ENCODE measurements at places on chromosomes 12 and 14. TPM values are rescaled to one million over a fixed set of nuclear protein-coding genes. Genes with fewer than 3 reads are reported as not detected.

DNA sequence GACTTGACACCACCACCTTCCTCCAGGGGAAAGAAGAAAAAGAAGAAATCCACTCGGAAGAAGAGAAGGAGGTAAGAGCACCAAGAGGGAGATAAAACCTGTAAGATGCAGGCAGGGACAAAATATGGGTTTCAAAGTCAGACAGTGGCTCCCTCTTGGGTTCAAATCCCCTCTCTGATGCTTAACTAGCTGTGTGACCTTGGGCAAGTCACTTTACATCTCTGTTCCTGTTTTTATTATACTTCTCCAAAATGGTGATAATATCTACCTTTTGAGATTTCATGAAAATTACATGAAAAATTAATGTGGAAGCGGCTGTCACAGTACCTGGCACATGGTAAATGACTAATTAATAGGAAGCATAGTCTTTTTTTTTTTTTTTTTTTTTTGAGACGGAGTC is 64.4 kb upstream of the HSPB8 start:
- no peak for DNase-seq

DNA sequence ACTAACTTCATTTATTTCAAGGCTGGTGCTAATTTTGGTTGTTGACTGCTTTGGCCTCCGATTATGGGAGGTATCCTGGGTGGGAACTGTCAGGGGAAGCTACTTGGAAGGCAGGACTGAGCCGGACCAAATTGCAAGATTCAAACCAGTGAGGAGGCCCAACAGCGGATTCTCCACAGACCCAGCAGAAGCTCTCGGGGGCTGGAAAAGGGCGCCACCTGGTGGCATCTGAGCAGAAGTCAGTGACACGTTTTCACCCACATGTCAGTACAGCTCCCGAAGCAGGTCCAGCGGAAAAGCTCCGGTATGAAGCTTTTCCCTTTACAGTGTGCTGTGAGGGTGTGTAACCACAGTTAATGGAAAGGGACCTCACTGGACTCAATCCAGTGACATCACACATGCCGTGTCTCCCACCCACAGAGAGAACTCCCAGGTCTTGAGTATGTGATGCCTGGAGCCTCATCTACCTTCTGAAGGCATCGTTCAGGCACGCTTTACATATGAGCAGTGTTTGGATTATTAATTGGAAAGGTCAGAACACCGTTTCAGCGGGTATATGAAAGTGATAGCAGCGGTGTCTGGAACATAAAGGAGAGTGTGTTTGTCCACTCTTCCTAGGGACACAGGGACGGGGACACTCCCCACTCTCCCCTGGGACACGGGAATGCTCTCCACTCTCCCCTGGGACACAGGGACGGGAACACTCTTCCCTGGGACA is 3.6 kb upstream of the P2RX2 start:
- DNase-seq = peak; percentile 86

- DNase-seq = no peak
These were observed 32.6 kb downstream of the EGLN3 start for GRCh38 chr14:33918256-33918655.

DNA sequence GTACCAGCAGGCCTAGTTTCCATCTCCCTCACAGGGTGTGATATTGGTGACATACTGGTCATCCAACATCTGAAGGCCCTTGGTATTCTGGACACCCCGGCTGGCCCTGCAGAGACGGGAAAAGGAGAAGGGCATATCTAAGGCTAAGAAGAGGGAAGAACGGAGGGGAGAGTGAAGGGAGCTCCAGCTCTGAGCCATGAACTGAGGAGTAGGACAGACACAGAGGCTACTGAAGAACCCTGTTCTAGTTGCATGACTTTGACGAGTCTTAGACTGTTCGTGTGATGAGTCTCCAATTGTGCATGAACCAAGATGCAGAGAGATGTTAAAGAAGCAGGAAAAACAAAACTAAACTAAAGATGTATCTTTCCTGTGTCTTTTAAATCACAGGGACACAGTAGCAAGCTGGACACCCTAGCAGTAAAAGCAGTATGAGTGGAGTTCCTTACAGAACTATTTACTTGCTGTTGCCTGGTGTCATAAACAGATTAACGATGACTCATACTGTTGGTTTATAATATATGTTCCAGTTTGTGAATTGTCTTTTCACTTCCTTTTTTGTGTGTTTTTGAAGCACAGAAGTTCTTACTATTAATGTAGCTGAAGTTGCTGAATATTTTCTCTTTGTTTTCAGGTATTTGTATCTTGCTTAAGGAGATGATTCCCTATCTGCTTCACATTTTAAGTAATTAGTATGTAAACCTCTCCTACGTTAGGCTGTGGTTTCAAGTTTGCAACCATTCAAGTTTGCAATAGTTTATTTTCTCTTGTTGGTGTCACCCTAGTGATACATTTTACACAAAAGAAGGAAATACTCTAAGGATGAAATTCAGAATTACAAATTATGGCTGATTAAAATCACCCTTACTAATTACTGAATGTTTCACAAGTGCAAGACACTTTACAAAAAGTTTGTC is 15.7 kb downstream of the FAR2 start:
- DNase-seq = no peak

CD163L1 gene
- total RNA-seq = 0.69 TPM
